ENCODE measurements at places on chromosomes 7 and 10.

GRCh38 chr7:81692146-81692905 lies 77.5 kb downstream of the HGF start:
- DNase-seq = peak; percentile 75

DNA sequence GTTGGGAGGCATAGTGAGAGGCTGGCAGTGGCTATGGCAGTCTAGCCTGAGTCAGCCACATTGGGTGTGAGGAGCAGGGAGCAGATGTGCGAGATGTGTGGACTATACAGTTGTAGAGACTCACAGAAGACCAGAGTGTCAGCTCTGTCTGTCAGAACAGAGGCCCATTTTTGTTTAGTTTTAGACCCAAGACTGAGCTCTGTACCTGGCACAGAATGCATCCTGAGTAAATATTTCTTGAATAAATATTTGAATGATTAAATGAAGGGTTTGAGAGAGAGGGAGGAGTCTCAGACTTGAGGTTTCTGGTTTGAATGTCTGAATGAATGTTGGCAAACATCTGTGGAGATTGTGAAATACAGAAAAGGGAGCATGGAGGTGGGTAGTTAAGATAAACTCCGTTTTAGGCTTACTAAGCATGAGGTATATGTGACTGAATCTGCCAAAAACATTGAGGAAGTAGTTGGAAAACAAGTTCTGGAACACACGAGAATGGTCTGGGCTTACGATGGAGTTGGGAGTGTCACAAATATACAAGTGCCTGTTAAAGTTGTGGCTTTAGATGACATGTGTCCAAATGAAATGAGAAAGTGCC lies 3.6 kb downstream of the SEC23IP start:
- DNase-seq = peak; percentile 92

DNA sequence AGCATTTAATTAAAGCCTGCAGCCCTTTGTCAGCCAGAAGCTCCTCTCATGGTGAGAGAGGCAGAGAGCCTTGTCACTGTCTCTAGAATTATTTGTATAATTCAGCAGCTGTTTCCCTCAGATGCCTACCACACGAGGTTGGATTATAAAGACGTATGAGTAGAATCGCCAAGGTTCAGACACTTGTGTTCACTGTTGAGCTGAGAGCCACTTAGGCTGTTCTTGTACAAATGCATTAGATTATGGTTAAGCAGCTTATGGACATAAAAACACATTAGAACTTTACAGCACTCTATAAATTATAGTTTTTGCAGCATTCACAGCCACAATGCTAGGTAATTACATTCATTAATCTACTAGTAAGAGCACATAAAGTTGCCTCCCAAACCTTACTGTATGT lies 282.6 kb downstream of the AUTS2 start:
- DNase-seq = no peak

GRCh38 chr7:114519240-114519639 lies 104.6 kb downstream of the FOXP2 start:
- DNase-seq = no peak

- DNase-seq = no peak
Measured at GRCh38 chr7:70406186-70406949, 725.6 kb upstream of the GALNT17 start.

GRCh38 chr10:73113551-73113950 lies 3.3 kb downstream of the NUDT13 start:
- peak; percentile 44 for DNase-seq

All from iris pigment epithelial cell (primary cell).